ENCODE measurements at places on chromosomes 6 and 20. TPM values are rescaled to one million over a fixed set of nuclear protein-coding genes. Genes with fewer than 3 reads are reported as not detected.

The CRIP3 gene
- 0.62 TPM for total RNA-seq

The C6orf132 gene
- 8.5 TPM for total RNA-seq

The ADGRF5 gene
- 39.9 TPM for total RNA-seq

The RBM24 gene
- 201 TPM for total RNA-seq

The ZC2HC1B gene
- total RNA-seq = not detected

The CENPQ gene
- 13.5 TPM for total RNA-seq

The PLCB1 gene
- 30.9 TPM for total RNA-seq

The C6orf15 gene
- 5.0 TPM for total RNA-seq

The PLTP gene
- total RNA-seq = 14.0 TPM

The THEMIS gene
- not detected for total RNA-seq

The HLA-DOA gene
- 1.6 TPM for total RNA-seq

The SYNDIG1 gene
- total RNA-seq = 8.6 TPM

The HLA-DMA gene
- 4.3 TPM for total RNA-seq

The SGK1 gene
- total RNA-seq = 59.6 TPM

The RAD21L1 gene
- not detected for total RNA-seq

The ZNF311 gene
- 1.5 TPM for total RNA-seq

The SLC22A2 gene
- total RNA-seq = 0.62 TPM

The PHACTR1 gene
- 2.5 TPM for total RNA-seq

The TTI1 gene
- 20.2 TPM for total RNA-seq

The TNF gene
- total RNA-seq = not detected

The NCOA3 gene
- total RNA-seq = 35.8 TPM

The LTB gene
- total RNA-seq = 1.7 TPM

The CLVS2 gene
- 0.10 TPM for total RNA-seq

The ANKRD66 gene
- total RNA-seq = 0.31 TPM

The RBBP8NL gene
- total RNA-seq = 1.0 TPM

The APCDD1L gene
- 5.1 TPM for total RNA-seq

The ZSCAN31 gene
- 14.3 TPM for total RNA-seq

The EPB41L2 gene
- 208 TPM for total RNA-seq

The BEND3 gene
- total RNA-seq = 3.8 TPM

The TJAP1 gene
- 26.8 TPM for total RNA-seq

The PLN gene
- total RNA-seq = 24.5 TPM

The FGD2 gene
- 13.1 TPM for total RNA-seq

The C20orf204 gene
- total RNA-seq = 0.82 TPM

The ANKS1A gene
- total RNA-seq = 23.5 TPM

The BPIFA1 gene
- 109 TPM for total RNA-seq

The TNFRSF21 gene
- 17.4 TPM for total RNA-seq

The TMC2 gene
- total RNA-seq = not detected

The MARCKS gene
- total RNA-seq = 127 TPM

The CLIC1 gene
- total RNA-seq = 131 TPM

The PRPH2 gene
- total RNA-seq = 4.2 TPM

The OLIG3 gene
- not detected for total RNA-seq

The AVP gene
- not detected for total RNA-seq

The PRRT1 gene
- 1.2 TPM for total RNA-seq

The GHRH gene
- total RNA-seq = not detected

The ABCC10 gene
- 13.4 TPM for total RNA-seq

The ZKSCAN8 gene
- total RNA-seq = 29.8 TPM

The APMAP gene
- total RNA-seq = 47.4 TPM

The ENPP4 gene
- 44.0 TPM for total RNA-seq

The ADAM33 gene
- 52.6 TPM for total RNA-seq

The SH3BGRL2 gene
- 30.8 TPM for total RNA-seq

The EPPIN gene
- total RNA-seq = not detected

The PCNA gene
- total RNA-seq = 68.1 TPM

All from tongue (tissue), 3 donors.